ENCODE measurements at places on chromosomes 13 and 19.

DNA sequence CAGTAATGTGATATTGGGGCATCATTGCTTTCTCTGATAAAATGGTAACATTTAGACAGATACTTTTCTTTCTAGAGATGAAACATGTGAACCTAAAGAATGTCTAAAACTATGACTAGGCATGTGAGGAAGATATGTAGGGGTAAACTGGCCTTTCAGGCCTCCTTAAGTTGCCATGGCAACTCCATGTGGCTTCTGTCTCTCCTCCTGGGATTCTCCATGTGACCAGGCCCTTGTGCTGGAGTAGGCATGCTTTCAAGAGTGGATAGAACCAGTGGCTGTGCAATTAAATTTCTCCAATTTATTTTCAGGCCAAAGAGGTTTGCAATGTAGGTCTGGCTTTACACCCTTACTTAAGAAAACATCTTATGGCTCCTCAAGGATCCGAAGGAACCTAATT, 130.8 kb downstream of the OLFM4 start:
- DNase-seq = no peak

- no peak for DNase-seq
Measured at GRCh38 chr13:70756088-70756487, 647.8 kb upstream of the KLHL1 start.

DNA sequence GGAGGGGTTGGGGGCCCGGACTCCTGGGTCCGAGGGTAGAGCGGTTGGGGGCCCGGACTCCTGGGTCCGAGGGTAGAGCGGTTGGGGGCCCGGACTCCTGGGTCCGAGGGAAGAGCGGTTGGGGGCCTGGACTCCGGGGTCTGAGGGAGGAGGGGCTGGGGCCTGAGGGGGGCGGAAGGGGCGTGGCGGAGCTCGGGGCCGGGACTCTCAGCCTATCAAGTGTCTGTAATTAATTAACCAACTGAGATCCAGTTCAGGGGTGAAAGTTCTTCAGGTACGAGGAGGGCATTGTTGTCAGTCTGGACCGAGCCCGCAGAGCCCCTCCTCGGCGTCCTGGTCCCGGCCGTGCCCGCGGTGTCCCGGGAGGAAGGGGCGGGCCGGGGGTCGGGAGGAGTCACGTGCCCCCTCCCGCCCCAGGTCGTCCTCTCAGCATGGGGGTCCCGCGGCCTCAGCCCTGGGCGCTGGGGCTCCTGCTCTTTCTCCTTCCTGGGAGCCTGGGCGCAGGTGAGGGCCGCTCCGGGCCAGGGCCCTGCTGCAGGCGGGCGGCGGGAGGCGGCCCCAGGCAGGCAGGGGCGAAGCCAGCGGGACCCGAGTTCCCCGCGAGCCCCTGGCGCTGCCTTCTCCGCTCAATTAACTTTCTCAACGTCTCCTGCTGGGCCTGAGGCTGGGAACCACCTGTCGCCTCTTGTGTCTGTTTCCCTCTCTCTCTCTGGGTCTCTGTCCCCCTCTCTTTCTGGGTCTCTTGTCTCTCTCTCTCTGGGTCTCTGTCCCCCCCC, 697 bp downstream of the FCGRT start:
- DNase-seq = no peak

DNA sequence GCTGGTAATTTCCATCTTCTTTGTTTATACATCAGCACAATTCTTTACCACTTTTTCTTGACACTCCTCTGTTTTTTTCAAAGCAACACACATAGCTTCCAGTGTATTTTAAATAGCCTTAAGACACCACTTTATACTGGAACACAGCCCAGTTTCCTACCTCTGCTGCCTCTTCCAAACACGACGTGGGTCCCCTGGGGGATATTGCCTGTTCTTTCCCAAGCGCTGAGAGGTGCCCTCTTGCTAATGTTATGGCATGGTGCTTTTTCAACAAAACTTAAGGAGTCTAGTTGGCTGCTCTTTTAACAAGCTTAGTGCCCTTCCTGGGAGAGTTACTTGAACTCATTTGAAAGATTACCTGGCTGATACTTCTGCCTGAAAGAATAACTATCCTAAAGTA, 112.7 kb downstream of the OLFM4 start:
- DNase-seq = no peak

DNA sequence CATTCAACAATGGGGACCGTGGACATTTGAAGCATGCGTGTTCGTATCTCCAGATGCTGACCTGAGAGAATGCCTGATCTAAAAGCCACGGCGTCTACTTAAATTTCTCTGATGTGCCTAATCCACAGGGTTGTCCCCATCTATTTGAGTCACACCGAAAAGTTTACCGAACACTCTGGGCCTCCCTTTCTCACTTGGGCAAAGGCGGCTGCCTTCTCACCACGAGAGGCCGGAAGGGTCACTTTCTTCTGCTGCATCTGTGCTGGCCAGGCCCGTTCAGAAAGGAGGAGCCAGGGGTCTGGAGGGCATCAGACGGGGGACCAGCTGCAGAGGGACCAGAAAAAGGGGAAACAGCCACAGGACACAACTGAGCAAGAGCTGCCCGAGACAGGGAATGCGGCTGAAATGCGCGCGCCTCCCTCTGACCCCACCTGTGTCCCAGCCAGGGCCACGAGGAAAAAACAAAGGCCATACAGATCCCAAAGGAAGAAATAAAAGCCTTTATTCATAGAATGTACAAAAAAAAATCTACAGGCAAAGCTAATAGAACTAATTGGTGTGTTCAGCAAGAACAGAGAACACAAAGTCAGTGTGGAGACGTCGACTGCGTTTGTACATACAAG, 71.3 kb upstream of the C13orf46 start:
- DNase-seq = no peak

GRCh38 chr19:52703917-52704316, 30.9 kb downstream of the ZNF611 start:
- no peak for DNase-seq

DNA sequence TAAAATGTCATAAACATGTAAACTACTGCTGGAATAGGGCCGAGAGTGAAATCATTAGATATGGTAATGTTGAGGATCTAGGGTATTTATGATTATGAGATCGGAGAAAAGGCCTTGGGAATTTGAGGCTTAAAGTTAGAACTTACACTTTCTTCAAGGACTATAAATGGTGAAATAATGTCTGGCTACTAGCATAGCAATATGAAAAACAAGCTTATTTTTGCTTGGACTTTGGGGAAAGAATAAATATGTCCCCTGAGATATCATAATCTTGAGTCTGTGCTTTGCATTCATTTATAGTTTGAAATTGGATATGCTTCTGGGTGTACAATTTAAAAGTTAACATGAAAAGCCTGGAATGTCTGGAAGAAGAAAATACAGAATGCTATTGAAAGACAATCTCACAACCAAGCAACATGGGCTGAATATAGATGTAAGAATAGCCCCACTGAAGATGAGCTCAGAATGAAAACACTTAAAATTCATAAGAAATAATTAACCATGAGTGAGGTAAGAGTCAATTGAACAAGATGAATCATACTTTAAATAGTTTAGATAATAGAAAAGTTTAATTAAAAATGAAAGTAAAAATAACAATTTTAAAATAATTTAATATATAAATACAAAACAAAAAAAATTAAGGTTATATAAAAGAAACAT, 1555.4 kb upstream of the MIR17HG start:
- no peak for DNase-seq

- peak; percentile 45 for DNase-seq
Measured at GRCh38 chr19:670609-671075, 5.5 kb upstream of the FSTL3 start.

- DNase-seq = no peak
Measured at GRCh38 chr13:78437781-78438180, 165.6 kb downstream of the POU4F1 start.

- DNase-seq = no peak
Measured at GRCh38 chr13:77584106-77584505, 48.6 kb downstream of the SCEL start.

DNA sequence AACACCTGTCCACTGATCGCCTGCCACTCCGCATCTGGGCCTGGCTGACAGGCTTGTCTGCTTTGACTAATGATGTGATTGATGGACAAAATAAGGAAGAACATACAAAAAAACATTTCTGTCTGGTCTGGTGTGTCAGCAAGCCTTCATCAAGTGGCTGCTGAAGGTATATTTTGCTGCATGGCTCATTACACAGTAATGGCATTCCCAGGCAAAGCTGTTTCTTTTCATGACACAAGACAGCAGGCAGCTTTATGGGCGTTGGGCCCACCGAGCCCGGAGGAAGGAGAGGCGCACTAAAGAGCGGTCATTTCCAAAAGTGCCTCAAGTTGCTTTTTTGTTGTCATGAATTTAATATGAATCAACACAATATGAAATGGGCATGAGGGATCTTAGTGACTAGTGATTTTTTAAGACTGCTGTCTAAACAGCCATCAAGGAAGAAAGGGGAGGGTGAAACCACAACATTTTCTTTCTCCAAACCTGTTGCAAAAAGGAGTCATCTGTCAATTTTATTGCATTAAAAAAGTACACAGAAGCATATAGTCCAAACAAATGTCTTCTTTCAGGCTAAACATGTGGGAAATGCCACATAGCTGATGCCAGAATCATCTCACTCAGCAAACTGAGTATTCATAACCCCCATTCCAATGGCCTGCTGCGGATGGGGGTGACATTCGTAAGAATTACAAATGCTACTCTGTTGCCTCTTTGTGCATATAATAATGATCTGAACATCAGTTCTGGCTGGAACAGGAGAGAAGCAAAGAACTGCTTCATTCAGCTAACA, 476.6 kb downstream of the ZNF536 start:
- no peak for DNase-seq

GRCh38 chr19:50739914-50740426, 16.8 kb downstream of the CLEC11A start:
- DNase-seq = no peak

- DNase-seq = no peak
Measured at GRCh38 chr13:110517505-110518225, 43.9 kb downstream of the RAB20 start.

GRCh38 chr13:33745370-33746324, 72.3 kb upstream of the RFC3 start:
- DNase-seq = peak; percentile 76

GRCh38 chr13:76012091-76012721, 376.1 kb downstream of the LMO7 start:
- DNase-seq = no peak

DNA sequence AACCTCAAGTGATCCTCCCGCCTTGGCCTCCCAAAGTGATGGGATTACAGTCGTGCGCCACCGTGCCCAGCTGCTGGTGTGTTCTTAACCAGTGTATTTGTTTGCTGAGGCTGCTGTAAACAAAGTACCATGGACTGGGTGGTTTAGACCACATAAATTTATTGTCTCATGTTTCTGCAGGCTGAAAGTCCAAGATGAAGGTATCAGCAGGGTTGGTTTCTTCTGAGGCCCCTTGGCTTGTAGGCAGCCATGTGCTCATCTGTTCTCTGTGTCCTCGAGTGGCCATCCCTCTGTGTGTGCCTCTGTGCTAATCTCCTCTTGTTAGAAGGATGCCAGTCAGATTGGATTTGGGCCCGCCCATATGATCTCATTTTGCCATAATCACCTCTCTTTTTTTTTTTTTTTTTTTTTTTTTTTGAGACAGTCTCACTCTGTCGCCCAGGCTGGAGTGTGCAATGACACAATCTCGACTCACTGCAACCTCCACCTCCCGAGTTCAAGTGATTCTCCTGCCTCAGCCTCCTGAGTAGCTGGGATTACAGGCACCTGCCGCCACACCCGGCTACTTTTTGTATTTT, 31.8 kb downstream of the PEX11G start:
- no peak for DNase-seq

DNA sequence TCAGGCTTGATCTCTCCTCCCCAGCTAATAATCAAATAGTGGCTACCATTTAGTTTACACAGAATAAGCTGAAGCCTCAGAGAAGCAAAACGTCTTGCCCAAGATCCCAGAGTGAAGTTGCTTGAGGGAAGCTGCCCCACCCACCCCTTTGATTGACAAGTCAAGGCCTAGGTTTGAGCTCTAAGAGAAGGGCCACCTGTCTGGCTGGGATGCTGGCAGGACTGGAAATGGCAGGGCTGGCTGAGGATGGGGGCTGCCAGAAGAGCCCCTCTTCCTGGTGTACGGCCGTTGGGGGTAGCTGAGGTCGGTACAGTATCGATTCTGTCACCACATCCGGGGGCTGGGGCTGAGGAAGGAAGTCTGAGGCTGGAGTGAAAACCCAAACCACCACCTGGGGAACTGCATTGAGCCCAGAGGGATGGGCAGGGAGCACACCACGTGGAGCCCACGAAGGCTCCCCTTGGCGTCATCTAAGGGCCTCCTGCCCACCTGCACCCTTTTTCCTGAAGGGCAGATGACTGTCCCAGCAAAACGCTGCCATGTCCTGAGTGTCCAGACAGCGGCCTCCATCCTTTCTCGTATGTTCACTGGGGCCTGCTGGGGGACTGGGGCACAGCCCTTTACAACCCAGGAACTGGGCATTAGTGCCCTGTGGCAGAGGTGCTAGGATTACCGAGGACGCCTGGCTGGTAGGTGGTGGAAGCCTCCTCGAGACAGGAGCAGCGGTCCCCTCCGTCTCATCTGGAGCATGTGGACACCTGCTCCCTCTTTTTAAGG, 1.4 kb upstream of the PRKD2 start:
- peak; percentile 68 for DNase-seq

DNA sequence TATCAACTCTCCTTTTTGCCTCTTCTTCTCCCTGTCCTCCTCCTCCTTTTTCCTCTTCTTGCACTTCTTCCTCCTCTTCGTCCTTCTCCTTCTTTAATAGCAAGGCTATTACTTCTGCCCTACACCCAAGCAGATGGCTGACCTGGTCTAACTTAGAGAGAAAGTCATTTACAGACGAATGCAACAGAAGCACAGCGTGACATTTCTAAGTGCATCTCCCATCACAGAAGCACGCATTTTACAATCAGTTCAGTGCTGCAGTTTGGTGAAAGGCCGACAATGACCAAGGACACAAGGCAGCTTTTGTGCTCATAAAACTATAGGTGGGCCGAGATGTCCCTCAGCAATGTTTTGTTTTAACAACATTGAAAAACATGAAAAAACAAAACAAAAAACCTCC, 231.5 kb downstream of the FGF14 start:
- no peak for DNase-seq

GRCh38 chr19:10450191-10450852, 30.0 kb downstream of the PDE4A start:
- DNase-seq = no peak

DNA sequence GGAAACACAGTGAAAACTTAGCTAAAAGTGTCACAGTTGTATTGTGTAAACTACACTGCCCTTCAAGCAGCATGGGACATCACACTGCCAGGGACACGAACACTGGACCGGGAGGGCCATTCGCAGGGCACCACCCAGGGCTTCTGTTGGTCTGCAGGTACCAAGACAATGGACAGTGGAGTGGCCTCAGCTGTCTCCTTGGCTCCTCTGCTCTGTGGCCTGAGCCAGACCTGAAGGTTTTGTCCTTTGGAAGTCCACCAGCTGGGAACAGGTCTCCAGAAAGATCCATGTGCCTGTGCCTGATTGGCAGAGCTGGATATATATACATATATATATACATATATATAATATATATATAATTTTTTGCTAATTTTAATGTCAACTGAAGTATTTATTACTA, 149.8 kb downstream of the ZNF536 start:
- no peak for DNase-seq

DNA sequence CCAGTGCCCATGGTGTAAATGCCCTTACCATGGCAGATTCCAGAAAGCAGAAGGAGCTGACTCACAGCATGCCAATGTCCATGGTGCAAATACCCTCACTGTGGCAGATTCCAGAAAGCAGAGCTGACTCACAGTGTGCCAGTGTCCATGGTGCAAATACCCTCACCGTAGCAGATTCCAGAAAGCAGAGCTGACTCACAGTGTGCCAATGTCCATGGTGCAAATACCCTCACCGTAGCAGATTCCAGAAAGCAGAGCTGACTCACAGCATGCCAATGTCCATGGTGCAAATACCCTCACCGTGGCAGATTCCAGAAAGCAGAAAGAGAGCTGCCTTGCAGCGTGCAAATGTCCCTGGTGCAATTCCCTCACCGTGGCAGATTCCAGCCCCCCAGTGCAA, 163.8 kb upstream of the SOX1 start:
- no peak for DNase-seq
